AML-193 (cell line): ENCODE measurements at places on chromosomes 3 and 15.
A peak's percentile ranks its signal among the peaks of the same experiment; 100 is the strongest.

DNA sequence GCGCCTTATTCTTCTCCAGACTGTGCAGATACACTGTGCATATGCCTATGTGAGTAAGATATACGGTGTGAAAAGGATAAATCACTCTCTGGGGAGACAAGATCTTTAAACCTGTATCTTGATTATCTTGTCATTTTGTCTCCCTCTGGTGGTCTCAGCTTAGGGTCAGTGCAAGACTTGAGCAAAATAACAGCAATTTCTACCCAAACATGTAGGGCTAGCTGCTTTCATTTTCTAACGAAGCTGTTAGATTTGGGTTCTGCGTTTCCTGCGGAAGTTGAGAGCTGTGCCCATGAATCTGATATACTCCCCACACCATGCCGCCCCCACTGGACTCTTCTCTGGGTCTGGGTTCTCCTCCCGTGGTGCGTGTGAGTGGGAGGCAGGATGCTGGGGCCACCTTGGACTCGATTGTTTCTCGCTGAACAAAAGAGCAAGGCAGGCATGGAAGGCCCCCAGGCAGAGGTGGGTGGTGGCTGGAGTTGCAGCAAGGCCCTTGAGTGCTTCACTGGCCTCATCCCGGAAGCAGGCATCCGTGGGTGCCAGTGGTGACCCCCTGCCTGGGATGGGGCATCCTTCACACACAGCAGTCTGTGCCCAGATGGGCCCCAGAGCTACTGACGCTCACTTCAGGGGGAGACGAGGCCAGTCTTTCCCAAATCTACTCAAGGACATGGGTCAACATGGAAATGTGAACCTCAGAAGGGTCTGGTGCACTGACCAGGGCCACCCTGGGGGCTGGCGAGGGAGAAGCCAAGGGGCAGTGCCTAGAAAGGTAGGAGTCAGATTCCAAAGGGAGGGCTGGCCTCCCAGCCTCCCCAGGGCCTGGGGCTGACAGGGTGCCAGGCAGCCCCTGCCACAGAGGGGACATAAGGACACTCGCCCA, 179.6 kb downstream of the NSMCE3 start:
- no peak for DNase-seq

GRCh38 chr3:124650798-124651197, 79.5 kb upstream of the UMPS start:
- no peak for DNase-seq

DNA sequence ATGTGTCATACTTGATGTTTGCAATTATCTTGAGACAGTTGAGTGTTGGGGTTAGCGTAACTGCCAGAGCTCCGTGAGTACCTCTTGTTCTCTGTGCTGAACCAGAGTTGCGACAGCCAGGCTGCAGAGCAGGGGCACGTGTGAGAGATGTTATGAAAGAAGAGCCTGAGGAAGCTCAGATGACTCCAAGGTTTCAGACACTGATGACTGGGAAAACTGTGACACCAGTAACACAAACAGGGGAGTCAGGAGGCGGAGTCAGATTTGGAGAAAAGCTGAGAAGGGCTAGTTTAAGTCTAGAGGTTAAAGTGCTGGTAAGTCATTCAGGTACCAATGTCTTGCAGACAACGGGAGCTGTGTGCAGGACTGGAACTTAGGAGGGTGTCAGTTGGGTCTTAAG, 45.0 kb downstream of the BLM start:
- peak; percentile 96 for DNase-seq

DNA sequence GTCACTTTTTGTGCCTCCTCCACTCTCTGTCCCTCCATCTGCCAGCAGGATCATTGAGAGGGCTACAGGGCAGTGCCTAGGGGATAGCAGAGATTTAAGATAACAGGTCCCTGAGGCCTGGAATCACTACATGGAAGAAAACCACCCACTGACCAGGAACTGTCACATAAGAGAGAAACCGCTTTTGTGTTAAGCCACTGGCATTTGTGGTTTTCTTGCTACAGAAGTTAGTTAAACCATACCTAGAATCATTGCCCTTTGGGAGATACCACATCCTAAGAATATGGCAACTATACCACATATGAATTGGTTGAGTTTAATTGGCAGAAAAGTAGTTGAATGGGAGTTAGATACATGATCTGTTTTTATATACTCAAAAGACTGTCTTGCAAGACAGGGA, 112.8 kb upstream of the LPP start:
- DNase-seq = no peak

- peak; percentile 80 for DNase-seq
Observed at GRCh38 chr3:119562307-119562961, 3.0 kb upstream of the CD80 start.

DNA sequence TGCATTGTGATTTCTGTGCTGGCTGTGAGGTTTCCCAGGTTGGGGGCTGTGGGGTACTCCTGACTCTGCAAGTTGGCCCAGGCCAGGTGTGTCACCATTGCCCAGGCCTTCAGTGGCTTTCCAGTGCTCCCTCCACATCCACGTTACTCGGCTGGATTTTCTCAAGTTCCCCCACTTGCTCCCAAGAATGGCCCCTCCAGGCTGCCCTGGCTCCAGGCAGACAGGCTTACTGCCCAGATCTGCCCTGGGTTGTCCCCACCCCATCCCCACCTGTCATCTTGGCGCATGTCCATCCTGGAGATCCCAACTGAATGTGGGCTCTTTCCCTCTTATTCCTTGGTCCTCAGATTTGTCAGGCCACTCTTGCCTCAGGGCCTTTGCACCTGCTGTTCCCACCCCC, 3.6 kb downstream of the APBA2 start:
- no peak for DNase-seq

DNA sequence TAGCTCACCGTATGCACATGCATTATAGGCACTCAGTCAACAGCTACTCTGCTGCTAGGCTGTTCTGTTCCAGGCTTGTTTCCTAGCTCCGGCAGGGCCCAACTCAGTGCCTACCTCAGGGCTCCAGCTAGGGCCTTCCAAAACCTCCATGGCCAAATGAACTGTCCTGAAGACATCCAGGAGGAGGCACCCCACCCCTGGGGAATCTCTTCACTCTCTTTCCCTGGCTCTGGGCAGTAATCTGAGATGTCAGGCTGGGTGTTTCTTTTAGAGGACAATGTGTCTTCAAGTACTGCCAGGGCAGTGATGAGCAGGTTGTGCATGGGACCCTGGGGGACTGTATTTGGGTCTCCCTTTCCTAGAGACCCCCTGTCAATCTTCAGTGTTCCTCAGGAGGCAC, 38.3 kb upstream of the TPM1 start:
- DNase-seq = no peak

DNA sequence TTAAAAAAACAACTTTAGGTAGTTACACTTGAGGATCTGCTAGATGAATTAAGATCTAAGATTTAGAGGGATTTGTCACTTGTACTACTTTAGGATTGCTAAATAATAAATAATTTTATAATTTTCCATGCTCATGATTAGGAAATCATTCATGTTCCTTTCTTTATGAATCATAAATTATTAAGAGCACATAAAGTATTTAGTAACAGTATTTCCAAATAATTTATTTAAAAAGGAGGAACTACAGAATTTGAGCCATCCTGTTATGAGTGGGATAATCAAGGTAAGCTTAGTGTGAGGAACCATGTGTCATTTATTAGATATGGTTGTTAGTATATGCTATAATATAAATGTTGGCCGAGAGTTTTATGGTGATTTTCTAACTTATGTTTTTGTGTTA, 37.5 kb upstream of the C3orf38 start:
- DNase-seq = peak; percentile 13

DNA sequence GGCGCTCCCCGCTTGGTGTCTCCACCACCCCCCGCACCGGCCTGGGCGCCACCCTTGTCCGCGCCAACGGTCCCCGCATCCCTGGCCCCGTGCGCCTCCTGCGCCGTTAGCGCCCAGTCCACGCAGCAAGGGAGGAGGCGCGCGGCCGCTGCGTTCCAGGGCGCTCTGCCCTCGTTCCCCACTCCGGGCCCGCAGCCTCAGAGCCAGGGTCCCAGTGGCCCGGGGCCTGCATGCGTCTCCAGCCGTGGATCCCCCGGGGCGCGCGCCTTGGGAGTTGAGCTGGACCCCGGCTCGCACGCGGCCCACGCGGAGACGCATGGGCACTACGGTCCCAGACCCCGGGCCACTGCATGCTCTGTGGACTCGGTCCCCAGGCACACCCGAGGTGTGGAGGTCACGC, 7.4 kb upstream of the ITPKA start:
- DNase-seq = no peak

DNA sequence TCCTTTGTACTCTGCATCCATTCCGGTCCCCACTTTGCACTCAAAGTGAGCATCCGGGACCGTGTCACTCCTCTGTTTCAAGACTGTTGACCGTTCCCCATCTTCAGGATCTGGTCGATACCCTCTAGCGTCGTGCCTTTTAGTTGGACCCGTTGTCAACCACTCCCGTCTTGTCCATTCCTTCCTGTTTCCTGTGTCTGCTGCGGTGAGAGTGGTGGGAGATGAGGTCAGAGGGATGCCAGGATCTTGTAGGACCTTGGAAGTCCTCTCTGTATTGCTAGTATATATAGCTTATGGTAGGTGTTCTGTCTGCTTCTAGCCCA, 624 bp downstream of the BRK1 start:
- no peak for DNase-seq

GRCh38 chr15:41494922-41495735, 1.5 kb downstream of the ITPKA start:
- DNase-seq = no peak
